ENCODE measurements at places on chromosomes 5 and 9.

GRCh38 chr9:128070874-128071273, 2.8 kb downstream of the SLC25A25 start:
- no peak for DNase-seq

- no peak for DNase-seq
These were observed 69.4 kb upstream of the CD180 start for GRCh38 chr5:67265951-67266350.

DNA sequence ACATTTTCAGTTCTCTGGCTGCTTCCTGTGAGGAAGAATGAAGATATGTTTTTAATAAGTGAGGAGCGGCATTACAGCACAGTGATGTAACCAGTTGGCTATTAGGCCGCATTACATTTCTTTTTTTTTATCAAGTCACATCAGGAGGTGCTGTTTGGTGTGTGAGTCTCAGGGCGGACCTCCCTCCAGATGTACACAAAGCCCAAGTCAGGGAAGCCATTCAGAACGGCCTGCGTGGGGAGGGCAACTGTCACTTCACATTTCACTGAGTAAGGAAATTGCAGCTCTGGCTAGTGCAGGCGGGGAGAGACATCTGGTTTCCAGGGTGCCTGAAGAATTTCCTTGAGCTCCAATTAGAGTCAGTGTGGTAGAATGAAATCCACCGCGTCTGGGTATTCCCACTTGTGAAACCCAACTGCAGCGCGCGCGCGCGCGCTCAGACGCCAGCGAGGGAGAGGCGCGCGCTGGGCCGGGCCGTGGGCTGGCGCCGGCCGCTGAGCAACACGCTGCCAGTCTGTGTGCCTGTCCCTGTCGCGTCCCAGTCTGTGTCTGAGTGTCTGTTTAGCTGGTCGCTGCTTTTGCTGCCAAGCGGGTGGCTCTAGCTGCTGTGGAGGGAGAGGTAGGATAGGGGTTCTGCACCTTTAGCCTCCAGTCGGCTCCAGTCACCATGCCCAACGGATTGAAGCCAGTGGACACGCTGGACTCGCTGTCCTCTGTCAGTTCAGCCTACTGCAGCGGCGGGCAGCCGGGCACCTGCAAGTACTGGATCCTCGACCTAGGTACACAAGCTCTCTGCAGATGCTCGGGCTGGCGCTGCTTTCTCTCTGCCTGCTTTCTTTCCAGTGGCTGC, 140.8 kb upstream of the OTULINL start:
- no peak for DNase-seq

GRCh38 chr5:60362158-60362557, 337.8 kb downstream of the DEPDC1B start:
- DNase-seq: no peak

DNA sequence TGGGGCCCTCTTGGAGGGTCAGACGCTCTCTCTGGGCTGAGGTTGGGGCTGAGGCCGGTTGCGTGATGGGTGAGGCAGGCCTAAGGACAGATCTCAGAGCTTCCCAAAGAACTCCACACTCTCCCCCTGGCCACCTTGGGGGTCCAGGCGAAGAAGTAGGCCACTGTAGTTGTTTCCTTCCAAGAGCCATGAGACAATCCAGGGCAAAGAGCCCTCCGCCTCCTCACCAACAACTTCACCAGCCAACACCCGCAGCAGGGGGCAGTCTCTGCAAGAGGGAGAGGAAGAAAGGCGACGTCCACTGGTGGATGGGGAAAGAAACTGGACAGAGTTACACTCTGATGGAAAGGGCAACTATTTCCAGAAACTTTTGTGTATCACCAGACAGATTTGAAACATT, 10.7 kb downstream of the SLC35A4 start:
- no peak for DNase-seq

DNA sequence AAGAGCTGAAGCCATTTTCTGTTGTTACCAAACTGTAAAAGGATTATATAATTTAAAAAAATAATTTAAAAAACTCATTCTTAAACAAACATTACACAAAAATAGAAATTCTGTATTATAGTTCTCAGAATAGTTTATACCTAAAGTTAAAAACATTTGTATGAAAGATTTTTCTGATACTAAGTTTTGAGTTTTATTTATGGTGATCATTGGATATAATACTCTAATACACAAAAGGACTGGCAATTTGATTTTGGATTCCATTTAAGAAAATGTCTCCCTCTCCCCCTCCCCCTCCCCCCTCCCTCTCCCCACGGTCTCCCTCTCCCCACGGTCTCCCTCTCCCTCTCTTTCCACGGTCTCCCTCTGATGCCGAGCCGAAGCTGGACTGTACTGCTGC, 37.7 kb upstream of the PDCL start:
- DNase-seq: no peak

DNA sequence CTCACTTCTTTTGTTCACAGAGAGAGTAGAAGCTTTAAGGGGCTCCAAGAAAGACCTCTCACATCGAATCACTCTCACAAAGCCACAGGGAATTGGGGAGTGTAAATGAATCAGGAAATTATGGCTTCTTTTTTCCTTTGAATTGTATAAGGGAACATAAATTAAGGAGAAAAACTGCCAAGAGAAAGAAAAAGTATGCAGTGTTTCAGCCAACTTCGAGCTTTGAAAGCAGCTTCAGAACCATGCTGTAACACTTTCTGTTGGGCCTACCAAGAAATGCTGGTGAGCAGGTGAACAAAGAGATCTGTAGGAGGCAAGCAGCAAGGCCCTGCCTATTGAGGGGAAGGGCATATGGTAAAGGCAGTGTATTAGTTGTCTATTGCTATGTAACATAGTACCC, 33.4 kb upstream of the CTNNA1 start:
- no peak for DNase-seq

DNA sequence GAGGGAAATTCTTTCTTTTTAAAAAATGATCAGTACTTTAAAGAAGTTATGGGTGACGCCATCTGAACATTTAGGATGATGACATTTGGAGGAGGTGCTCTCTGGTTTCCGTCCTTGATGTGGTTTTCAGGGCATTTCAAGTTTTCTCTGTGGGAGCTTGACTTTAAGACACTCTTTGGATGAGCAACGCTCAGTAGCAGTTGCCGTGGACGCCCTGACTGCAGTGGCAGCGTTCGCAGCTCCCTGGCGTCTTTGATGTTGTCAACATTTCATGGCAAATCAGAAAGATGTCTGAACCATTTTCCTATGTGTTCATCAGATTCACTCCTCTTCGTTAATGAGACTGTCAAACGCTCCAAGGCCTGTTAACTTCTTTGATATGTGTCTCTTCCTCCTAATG, 86.1 kb downstream of the ZNF354C start:
- DNase-seq: no peak

DNA sequence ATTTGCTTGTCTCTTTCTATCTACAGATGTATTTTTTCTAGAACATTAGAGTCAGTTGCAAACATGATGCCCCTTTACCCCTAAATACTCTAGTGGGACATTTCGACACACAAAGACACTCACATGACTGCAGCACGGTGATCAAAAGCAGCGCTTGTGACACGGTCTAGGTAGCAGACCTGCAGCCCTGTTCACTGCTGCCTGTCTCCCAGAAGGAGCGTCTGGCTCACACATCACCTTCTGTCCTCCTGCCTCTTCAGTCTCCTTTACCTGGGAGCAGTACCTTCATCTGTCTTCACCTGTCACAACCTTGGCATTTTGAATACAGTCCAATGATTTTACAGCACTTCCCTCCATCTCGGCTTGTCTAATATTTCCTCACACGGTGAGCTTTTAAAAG, 51.9 kb upstream of the SH3PXD2B start:
- DNase-seq: no peak

- no peak for DNase-seq
These were observed 248.1 kb downstream of the PDE4D start for GRCh38 chr5:59645380-59645779.

GRCh38 chr5:134493461-134494055, 31.9 kb upstream of the JADE2 start:
- no peak for DNase-seq

- DNase-seq: no peak
These were observed 5.3 kb upstream of the GFI1B start for GRCh38 chr9:132973166-132973565.

DNA sequence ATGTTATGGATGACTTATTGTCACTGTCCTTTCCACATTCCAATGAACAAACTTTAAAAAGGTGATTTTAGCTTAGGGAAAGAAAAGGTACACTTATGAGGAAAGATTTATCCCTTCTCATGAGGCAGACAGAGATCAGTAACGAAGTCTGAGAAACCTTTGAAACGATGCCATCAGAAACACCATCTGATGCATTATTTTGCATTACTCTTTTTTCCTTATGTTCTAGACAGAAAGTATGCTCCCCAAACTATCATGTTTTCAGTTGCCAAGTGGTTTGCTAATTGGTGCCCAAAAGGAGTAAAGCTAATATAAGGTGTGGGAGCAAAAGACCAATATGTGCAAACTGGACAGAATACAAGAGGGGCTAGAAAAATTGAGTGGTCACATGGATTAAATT, 397.7 kb upstream of the RIOK2 start:
- DNase-seq: no peak

GRCh38 chr9:92746567-92747458, 17.8 kb downstream of the BICD2 start:
- DNase-seq: no peak
